ENCODE measurements at places on chromosomes 5 and 9.
A peak's percentile ranks its signal among the peaks of the same experiment; 100 is the strongest.

DNA sequence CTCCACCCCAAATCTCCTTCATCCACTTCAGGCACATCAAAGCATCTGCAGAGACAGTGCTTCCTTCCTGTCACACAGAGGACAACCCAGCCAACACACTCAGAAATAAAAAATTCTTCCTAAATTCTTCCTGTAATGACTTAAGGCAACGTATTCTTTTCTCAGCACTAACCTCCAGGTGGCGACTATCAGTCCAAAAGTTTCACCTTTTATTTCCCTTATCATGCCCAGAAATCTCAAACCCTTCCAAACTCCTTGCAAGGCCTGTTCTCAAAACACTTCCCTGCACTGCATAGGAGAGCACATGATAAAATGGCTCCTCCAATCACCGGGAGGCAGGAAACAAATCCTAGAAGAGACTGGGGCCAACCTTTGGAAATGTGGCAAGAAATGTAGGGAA, 35.1 kb downstream of the SLIT3 start:
- no peak for DNase-seq

GRCh38 chr5:143405063-143405848, 1.8 kb upstream of the NR3C1 start:
- DNase-seq, result peak; percentile 93

DNA sequence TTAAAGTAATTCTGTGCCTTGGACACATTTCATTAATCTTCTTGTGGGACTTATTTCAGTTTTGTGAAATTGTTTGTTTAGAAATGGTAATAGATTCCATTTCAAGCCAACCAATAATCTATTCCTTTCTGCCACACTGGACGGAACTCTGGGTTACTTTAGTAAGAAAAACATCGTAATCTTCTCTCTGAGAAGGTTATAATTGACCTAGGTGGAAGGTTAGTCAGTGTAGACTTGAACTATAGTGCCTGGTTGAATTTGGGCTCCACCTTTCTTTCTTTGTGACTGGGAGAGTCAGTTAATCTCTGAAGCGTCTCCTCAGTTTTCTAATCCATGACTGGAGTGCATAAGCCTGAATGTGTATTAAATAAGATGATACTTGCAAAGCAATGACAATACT, 89.7 kb upstream of the PRLR start:
- DNase-seq, result no peak

- no peak for DNase-seq
Observed at GRCh38 chr9:114303571-114303970, 19.3 kb upstream of the ORM1 start.

DNA sequence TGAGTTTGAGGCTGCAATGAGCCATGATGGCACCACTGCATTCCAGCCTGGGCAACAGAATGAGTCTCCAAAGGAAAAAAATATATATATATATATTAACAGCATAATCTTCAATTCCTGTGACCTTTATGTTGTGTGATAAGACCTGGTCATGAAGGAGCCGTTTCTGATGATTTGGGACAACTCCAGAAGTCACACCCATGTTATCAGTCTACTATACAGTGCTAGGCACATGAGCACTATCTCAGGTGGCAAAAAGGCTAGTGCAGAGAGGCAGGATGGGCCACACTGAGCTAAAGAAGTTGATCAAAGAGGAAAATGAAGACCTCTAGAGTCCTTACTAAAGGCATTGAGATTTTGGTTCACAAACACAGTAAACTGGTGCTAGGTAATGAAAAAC, 205.0 kb upstream of the RAD23B start:
- no peak for DNase-seq

- no peak for DNase-seq
Observed at GRCh38 chr5:66653325-66653724, 57.1 kb downstream of the MAST4 start.

DNA sequence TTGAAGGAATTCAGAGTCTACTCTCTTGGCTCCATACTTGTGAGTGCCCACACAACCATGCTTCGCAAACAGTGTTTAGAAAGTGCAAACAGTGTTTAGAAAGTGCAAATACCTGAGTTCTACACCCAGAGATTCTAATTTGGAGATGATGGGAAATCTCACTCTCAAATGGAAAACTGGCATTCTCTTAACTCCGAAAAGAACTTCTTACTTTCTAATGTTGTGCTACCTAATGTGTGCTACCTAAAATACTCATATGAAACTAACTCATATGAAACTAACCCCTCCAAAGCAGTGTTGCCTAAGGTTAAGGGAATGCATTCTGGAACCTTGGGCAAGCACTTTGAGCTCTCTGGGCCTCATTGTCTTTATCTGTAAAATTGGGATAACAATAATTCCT, 55.5 kb upstream of the ZNF366 start:
- no peak for DNase-seq

DNA sequence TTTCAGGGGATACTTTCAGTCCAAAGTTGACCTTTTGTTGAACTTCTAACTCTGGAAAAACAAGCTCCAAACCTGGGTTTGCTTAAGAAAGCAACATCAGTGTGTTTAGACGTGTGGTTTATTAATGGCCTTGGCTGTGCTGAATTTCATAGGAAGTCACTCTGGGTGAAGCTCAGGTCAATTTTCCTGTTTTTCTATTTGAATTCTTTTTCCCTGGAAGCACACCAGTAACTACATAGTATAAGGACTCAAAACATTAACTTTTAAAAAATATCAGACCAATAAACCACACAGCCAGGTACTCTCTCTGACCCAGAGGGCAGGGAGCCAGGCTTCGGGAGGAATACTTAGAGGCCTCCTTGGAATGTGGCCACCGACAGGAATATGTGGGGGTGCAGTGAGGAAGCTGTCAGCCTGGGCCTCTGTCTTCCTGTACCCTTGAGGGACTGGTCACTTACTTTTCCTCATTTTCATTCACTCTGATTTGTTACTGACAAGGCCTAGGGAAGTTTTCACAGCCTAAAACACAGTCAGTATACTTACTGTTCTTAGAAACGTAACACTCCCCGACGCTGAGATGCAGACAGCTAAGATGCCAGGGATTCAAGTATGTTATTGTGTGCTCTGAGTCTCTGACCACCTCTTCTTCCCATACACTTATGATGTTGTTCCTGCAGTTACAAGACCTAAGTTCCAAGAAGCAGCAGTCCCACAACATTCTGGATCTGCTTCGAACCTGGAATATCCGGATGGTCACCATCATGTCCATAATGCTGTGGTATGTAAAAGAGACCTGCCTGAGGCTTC, 18.9 kb downstream of the SLC22A5 start:
- no peak for DNase-seq

DNA sequence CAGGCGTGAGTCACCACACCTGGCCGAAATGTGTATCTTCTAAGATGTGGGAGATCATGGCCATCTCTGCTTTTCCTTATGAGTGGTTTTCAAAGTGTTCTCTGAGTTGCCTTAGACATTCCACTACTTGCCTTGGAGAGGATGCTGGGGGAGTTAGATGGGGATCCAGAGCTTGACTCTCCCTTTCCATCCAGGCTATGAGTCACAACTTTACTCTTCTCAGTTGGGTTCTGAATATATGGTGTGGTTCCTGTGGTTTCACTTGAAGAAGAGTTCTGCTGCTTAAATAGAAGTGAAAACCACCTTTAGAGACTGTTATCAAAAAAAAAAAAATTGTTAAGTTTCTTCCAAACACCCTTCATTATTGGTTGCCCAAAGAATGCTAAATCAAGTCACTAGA, 217.6 kb downstream of the ZNF608 start:
- no peak for DNase-seq

DNA sequence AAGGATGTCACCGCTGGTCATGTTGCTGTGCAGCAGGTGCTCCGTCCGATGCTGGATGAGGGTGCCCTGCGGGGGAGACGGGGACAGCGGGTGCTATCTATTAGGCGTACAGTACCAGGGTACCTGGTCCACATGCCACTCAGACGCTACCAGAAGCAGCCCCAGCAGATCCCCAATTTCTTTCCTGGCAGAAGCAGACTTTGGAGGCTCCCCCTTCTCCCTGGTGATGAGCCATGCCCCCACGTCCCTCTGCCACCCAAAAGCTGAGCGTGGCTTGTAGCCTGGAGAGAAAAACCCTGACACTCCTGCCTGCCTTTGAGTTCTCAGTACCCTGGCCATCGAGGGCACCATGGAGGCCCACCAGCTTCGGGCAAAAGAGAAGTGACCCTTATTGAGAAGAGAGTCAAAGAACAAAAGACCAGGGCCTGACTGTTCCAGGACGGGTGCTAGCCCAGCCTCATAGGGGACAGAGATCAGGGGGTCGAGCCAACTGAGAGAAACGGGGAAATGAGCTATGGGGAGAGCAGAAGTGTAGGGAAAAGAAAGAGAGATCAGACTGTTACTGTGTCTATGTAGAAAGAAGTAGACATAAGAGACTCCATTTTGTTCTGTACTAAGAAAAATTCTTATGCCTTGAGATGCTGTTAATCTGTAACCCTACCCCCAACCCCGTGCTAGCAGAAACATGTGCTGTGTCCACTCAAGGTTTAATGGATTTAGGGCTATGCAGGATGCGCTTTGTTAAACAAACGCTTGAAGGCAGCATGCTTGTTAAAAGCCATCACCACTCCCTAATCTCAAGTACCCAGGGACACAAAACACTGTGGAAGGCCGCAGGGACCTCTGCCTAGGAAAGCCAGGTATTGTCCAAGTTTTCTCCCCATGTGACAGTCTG, 62.0 kb upstream of the ZNF354B start:
- no peak for DNase-seq

- peak; percentile 49 for DNase-seq
Observed at GRCh38 chr9:3746296-3747275, 220.8 kb upstream of the RFX3 start.

- no peak for DNase-seq
Observed at GRCh38 chr5:172171118-172171517, 16.9 kb downstream of the STK10 start.

DNA sequence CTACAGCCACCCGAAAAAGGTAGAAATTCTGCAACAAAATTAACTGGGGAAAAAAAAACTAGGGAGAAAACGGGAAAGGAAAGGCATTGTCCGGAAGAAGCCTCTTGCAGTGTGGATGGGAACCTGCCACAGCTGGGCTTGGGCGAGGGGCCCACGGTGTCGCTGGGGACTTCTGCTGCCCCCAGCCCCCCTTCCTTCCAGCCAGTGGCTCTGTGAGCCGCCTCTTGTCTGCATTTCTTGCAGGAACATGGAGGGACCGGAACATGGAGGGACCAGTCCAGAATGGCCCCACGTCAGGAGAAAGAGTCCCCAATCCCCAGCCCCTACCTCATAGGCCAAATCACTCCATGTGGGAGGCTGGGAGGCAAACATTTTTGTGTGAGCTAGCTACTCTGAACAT, 36.9 kb upstream of the EXOC3 start:
- no peak for DNase-seq

DNA sequence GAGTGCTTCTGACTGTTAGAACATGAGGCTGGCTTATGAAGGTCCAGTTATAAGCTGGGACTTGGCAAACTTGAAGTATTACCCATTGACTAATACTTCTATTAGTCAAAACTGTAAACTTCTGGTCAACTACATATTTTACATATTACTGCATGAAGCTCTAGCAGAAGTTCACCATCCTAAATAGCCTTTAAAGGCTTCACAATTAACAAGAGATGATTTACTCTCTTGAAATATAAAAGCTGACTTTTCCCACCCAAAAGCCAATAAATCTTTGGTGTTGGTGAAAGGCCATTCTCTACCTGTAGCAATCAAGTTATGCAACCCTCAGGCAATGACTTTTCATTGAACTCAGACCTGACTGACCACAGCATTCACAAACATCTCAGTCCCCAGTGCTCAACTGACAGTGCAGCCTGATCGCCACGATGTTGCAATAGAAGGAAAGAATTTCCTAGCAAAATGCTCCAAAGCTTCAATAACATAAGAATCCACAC, 345.6 kb downstream of the EBF1 start:
- no peak for DNase-seq

DNA sequence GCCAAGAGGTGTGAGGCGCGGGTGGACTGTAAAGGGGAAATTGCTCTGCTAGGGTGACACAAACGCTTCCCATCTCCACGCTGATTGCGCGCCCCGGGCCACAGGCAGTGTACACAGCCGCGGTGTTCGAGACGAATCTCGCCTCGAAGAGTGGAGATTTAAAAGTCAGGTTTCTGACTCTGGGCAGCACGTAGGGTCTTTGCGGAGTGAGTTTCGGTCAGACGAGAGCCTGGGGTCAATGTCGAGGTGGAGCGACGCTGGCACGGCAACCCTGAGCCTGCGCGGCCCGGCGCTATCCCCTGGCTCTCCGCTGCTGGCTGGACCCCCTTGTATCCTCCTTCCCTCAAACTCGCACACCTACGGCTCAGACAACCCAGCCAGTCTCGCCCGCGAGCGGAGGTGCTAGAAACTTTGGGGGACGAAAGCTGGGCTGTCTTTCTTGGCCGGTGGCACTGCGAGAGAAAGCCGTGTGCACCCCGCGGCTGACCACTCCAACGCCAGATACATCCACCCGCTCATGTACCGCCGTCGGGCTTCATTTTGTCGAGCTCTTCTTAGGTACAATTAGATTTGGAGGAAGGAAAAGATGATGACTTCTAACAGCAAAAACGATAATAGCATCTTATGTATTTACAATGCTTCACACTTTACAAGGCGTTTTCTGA, 5.4 kb upstream of the FOXB2 start:
- DNase-seq, result no peak

- DNase-seq, result no peak
Observed at GRCh38 chr9:115810166-115810565, 343.4 kb upstream of the PAPPA start.
